Cardiac muscle cell (in vitro differentiated cells and primary cell): ENCODE measurements at places on chromosomes 4 and X.
A peak's percentile ranks its signal among the peaks of the same experiment; 100 is the strongest.

DNA sequence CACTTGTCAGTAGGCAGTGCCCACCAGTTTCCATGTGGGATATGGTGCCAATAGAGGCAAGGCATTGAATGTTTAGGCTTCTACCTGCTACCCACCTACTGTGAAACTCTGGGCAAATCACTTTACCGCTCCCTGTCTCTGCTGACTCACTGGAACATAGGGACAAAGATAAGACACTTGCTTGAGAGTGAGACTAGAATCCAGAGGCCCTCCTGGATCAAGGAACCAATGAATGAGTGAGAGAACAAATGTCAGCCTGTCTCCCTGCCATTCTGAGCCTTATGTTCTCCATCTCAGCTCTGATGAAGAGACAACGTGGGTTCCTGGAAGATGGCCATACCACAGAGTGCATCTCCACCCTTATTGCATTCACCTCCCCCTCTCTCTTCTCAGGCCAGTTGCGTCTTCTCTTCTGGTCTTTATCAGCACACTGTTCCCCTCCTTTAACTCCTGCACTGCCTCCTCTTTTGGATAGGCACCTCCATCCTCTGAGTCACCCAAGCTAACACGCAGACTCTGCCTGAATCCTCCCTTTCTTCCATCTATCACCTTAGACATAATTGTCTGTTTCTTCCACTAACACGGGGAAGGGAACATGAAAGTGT, 15.4 kb upstream of the PRRG3 start:
- no peak overlapping the region for H3K4me3 ChIP-seq
- no peak overlapping the region for H3K27ac ChIP-seq
- no peak for DNase-seq
- H3K36me3 ChIP-seq = no peaks in the 10 kb centered on the region
- H3K4me1 ChIP-seq = no peaks in the 10 kb centered on the region
- H3K27me3 ChIP-seq = no peaks in the 10 kb centered on the region

DNA sequence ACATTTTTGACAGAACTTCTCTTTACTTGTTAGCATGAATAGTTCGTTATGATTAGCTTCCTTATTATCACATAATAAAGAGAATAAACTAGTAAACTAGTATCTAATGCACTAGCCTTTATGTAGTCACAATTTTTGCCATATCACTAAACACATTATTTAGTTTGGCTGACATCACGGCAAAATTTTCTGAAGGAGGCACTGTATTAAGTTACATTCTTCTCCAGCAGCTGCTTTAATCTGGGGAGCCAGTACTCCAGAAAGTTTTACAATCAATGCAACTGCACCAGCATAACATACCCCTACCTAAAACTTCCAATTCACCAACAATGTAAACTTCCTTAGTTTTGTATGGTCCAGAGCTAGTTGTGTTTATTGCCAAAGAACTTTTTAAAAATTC, 87.8 kb downstream of the FIP1L1 start:
- no peaks in the 10 kb centered on the region for H3K27me3 ChIP-seq
- H3K36me3 ChIP-seq = peaks cover 17% of the 10 kb centered on the region
- H3K4me1 ChIP-seq = no peaks in the 10 kb centered on the region
- DNase-seq = peak; percentile 22

- no peaks in the 10 kb centered on the region for H3K27me3 ChIP-seq
- H3K27ac ChIP-seq = no peak overlapping the region
- DNase-seq = no peak
- no peaks in the 10 kb centered on the region for H3K36me3 ChIP-seq
Measured at GRCh38 chr4:35461931-35462659, 782.2 kb downstream of the ARAP2 start.

- no peak overlapping the region for H3K4me3 ChIP-seq
- no peak overlapping the region for H3K27ac ChIP-seq
- H3K36me3 ChIP-seq = no peaks in the 10 kb centered on the region
- no peaks in the 10 kb centered on the region for H3K4me1 ChIP-seq
- DNase-seq = no peak
Measured at GRCh38 chrX:39043838-39044550, 242.7 kb downstream of the MID1IP1 start.

- H3K27ac ChIP-seq = no peak overlapping the region
- DNase-seq = no peak
Measured at GRCh38 chr4:124423160-124423559, 289.4 kb downstream of the ANKRD50 start.

DNA sequence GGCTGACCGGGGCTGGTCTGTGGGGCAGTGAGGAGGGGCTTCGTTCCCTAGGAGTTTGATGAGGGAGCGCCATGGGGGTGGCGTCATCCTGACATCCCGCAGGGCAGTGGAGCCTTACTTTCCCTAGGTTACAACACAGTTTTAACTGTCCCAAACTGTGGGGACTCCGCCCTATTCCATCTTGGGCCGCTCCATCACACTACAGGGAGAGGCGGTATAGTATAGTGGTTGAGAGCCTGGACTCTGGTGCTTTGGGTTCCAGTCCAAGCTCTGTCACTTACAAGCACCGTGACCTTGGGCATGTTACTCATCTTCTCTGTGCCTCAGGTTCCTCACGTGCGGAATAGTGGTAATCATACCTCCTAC, 44.2 kb downstream of the ZNF185 start:
- no peaks in the 10 kb centered on the region for H3K4me1 ChIP-seq
- no peaks in the 10 kb centered on the region for H3K27me3 ChIP-seq
- no peak for DNase-seq
- no peaks in the 10 kb centered on the region for H3K36me3 ChIP-seq
- H3K27ac ChIP-seq = peak overlapping the region; percentile 82

- H3K27me3 ChIP-seq = no peaks in the 10 kb centered on the region
- no peak overlapping the region for H3K27ac ChIP-seq
- DNase-seq = peak; percentile 13
- peaks cover 8% of the 10 kb centered on the region for H3K36me3 ChIP-seq
Measured at GRCh38 chr4:39256436-39256835, 74.1 kb downstream of the WDR19 start.

DNA sequence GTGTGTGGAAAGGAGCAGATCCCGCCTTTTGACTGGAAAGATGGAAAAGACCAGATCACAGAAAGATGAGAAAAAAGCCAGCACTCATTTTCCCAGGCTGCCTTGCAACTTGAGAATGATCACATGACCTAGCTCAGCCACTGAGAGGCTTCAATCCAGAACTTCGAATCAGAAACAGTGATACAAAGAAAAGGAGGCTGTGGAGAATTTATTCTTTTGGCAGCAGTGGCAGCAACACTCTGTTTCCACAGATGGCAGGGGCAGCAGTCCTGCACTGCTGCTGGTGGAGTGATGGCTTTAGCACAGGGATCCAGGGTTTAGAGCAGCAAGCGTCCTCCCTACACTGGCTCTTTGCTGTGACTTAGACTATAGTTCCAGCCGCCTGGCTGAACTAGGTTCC, 77.8 kb upstream of the SH3RF1 start:
- H3K4me3 ChIP-seq = no peak overlapping the region
- H3K27me3 ChIP-seq = no peaks in the 10 kb centered on the region
- H3K27ac ChIP-seq = no peak overlapping the region
- no peaks in the 10 kb centered on the region for H3K4me1 ChIP-seq

GRCh38 chr4:76752861-76753501, 145.0 kb downstream of the SOWAHB start:
- no peak overlapping the region for H3K27ac ChIP-seq
- H3K36me3 ChIP-seq = peaks cover 4% of the 10 kb centered on the region
- DNase-seq = peak; percentile 93
- H3K27me3 ChIP-seq = no peaks in the 10 kb centered on the region
- H3K4me1 ChIP-seq = peaks cover 11% of the 10 kb centered on the region
- H3K4me3 ChIP-seq = no peak overlapping the region

GRCh38 chr4:144374065-144374464, 233.5 kb upstream of the GYPA start:
- no peaks in the 10 kb centered on the region for H3K36me3 ChIP-seq
- H3K27ac ChIP-seq = no peak overlapping the region
- DNase-seq = no peak
- H3K27me3 ChIP-seq = no peaks in the 10 kb centered on the region
- H3K4me1 ChIP-seq = peaks cover 27% of the 10 kb centered on the region

GRCh38 chr4:128454881-128455280, 167.3 kb upstream of the PGRMC2 start:
- no peak overlapping the region for H3K4me3 ChIP-seq
- no peak for DNase-seq
- H3K27ac ChIP-seq = no peak overlapping the region

GRCh38 chr4:156261230-156261629, 307.6 kb upstream of the CTSO start:
- no peaks in the 10 kb centered on the region for H3K4me1 ChIP-seq
- H3K27me3 ChIP-seq = no peaks in the 10 kb centered on the region
- DNase-seq = no peak
- no peak overlapping the region for H3K4me3 ChIP-seq
- no peaks in the 10 kb centered on the region for H3K36me3 ChIP-seq

DNA sequence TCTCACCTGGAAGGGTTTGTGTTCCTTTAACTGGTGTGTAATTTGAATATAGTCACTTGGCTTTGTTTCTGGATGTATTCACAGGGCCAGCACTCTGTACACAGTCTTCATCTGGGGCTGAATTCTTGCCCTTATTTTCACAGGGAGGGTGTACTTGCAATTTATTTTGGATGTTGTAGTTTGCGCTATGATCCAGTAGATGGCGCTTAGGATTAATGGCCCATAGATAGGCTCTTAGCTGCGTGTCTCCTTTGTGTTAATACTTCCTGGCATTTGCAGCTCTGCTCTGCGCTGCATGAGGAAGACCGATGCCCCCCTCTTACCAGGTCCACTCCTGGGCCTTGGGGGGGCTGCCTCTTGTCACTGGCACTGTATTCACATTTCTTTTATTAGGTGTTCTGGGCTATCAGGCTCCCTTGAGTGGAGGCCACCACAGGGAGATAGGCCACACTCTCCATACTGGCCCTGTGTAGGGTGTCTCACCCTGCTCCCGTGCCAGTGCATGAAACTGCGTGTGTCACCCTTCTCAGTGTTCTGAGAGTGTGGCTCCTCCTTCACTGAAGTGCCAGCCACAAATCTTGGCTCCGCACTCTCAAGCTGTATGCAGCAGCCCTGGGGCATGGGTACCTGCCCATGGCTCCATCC, 562.2 kb downstream of the ZIC3 start:
- H3K27me3 ChIP-seq = no peaks in the 10 kb centered on the region
- no peak overlapping the region for H3K27ac ChIP-seq
- no peak overlapping the region for H3K4me3 ChIP-seq
- H3K4me1 ChIP-seq = no peaks in the 10 kb centered on the region

GRCh38 chrX:9676306-9676705, 89.3 kb downstream of the GPR143 start:
- no peak overlapping the region for H3K4me3 ChIP-seq
- H3K27me3 ChIP-seq = no peaks in the 10 kb centered on the region
- no peak for DNase-seq
- H3K27ac ChIP-seq = no peak overlapping the region

DNA sequence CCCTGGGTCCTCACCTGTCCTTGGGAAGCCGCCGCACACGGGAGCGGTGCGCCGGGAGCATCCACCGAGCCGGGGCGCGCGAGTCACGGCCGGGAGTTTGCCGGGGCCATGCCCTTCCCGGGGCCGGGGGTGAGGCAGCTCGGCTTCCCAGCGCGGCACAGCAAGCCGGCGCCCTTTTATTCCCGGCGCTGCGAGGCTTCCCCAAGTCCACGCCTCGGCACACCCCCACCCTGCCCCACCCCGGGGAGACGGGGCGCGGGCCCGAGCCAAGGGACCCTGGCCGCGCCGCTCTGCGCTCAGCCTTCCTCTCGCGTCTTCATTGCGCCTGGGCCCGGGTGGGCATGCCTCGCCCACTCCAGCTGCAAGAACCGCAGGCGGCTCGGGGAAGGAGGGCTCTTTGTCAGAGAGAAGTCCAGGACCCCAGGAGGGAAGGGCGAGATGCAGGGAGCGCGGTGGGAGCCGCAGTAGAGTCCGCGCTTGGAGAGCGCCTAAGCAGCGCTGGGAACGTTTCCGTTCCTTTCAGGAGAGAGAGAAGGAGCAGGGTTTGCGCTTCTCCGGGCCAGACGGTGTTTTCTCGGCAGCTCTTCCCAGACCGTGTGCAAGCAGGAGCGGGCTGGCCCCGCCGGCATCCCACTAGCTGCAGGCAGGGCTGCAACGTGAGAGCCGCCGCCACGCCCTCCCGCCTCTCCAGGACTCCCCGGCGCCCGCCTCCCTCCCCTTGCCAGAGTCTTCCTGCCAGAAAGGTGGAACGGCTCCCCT, at the start of gene MXRA5:
MXRA5 (minus strand) TSS at position 152 of the 759 bp plus-strand sequence. CDS start 2,819 bp downstream, outside the sequence.
- peaks cover 67% of the 10 kb centered on the region for H3K27me3 ChIP-seq
- peak within 1 kb of the TSS; percentile 21 for H3K4me3 ChIP-seq
- DNase-seq = peak; percentile 64
- no peak within 1 kb of the TSS for H3K27ac ChIP-seq
- H3K4me1 ChIP-seq = no peaks in the 10 kb centered on the region

GRCh38 chr4:47852136-47852535, 14.3 kb upstream of the CORIN start:
- no peak overlapping the region for H3K4me3 ChIP-seq
- H3K27me3 ChIP-seq = no peaks in the 10 kb centered on the region
- H3K27ac ChIP-seq = no peak overlapping the region
- DNase-seq = peak; percentile 85
- peaks cover 5% of the 10 kb centered on the region for H3K4me1 ChIP-seq
- H3K36me3 ChIP-seq = peaks cover 26% of the 10 kb centered on the region

GRCh38 chr4:105896984-105897775, 1.9 kb downstream of the NPNT start:
- H3K36me3 ChIP-seq = no peaks in the 10 kb centered on the region
- H3K27me3 ChIP-seq = peaks cover 76% of the 10 kb centered on the region
- peak overlapping the region; percentile 57 for H3K4me3 ChIP-seq
- H3K27ac ChIP-seq = no peak overlapping the region

GRCh38 chrX:153537526-153538295, 20.3 kb downstream of the ATP2B3 start:
- no peak for DNase-seq
- no peaks in the 10 kb centered on the region for H3K36me3 ChIP-seq
- H3K27me3 ChIP-seq = no peaks in the 10 kb centered on the region
- no peak overlapping the region for H3K4me3 ChIP-seq
- H3K4me1 ChIP-seq = no peaks in the 10 kb centered on the region

DNA sequence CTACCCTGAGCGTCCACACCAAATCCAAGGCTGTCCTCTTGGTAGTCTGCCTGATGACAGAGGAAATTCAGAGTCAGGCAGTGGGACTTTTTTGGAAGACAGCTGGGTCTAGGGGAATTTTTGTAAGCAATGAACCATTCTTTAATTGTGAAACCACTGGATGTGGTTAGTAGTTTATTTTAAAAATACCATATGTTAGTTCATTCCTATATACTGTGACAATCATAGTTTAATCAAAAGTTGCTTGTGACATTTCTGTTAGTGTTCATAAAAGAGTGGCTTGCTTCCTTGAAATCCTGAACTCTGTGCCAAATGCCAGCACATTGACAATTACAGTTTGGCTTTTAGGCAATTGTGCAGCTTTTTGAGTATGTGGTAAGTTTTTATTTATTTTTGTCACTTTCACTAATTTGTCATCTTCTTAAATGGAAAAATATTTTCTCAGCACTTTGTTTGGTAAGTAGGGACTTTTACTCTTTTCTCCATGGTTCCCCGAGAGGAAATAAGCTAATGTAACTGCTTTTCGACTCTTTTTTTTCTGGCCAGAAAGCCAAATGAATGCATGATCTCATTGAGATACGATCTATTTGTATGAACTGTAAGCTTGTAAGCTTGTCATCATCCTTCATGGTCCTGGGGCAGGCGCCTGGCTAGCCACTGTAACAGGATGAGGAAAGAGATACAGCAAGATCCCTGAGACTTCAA, 72.6 kb upstream of the SLC4A4 start:
- no peaks in the 10 kb centered on the region for H3K27me3 ChIP-seq
- peak; percentile 62 for DNase-seq
- H3K36me3 ChIP-seq = no peaks in the 10 kb centered on the region
- H3K4me1 ChIP-seq = peaks cover 34% of the 10 kb centered on the region
- H3K27ac ChIP-seq = no peak overlapping the region
- no peak overlapping the region for H3K4me3 ChIP-seq
